ENCODE measurements at places on chromosomes 4 and X.

DNA sequence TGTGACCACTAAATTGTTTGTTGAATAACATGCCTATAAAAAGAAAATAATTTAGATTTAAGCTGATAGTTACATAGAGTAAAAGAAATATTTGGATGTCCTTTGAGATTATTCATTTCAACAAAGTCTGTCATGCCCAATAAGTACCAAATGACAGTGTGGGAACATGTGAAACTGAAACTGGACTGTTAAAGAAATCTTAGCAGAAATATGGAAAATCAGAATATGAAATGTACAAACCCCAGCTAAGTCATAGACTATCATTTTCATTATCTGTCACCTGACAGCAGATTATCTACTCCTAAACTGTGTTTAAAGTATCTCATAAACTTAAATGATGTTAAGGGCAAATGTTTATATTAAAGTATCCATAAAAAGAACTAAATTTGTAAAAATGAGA, 437.8 kb upstream of the FAM241A start:
- no peak for DNase-seq

DNA sequence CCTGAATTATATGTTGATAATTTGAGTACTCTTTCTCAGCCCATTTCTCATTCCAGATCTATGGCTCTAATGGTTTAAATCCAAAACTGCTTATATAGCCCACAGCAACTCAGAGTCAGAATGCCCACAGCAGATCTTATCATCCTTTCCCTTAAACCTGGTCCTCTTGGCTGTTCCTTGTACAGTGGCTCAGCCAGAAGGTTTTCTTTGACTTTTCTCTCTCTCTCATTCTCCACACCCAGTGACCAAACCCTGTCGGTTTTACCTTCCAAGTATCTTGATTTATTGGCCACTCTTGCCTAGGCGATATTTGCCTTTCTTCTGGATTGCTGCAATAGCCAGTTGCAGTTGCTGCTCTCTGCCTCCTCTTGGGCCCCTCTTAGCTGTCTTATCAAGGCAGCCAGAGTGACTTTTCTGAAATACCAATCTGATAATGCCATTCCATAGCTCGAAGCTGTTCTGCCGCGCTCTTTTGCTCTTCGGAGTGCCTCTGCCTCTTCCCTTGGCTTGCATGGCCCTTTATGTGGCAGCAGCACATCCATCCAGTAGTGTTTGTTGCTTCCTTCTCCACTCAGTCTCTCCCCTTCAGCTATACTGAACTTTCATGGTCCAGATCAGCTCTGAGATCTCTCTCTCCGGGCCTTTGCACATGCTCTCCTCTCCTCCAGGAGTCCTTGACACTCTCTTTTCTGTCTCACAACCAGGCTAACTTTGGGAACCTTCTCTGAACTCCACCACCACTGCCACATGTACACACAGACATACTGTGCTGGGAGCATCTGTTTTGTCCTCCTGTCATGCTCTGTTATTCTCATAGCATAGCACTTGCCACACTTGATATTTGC, 11.8 kb downstream of the GAB1 start:
- DNase-seq, result no peak

DNA sequence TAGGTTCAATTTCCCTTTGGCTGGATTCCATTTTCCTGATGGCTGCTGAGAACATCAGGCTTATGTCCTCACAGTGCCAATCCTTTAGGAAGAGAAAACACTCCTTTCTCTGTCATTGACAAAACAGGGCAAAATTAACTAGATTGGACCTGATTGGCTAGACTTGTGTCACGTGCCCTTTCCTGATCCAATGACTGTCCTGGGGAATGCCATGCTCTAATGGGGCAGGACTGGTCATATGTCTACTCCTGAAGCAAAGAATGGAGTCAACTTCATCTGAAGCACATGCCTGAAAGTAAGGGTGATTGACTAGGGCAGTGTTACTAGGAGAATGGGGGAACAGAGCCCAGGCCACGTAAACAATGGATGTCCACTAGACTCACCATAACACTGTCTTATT, 220.4 kb downstream of the KDR start:
- DNase-seq, result no peak

GRCh38 chr4:168269896-168270295, 48.7 kb downstream of the DDX60 start:
- no peak for DNase-seq

DNA sequence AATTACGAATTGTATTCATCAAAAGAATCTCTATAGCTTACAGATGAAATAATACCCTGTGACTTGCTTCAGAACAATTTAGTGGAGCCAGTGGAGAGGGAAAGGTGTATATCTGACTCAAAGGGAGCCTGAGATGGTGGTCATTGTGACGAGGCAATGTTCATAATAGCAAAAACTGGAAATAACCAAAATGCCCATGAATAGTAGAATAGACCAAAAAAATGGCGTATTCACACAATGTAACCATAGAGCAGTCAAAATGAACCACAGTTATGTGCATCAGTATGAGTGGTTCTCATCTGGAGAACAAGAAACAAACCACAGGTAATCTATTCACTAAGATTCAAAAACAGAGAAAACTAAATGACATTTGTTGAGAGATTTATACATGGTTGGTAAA, 125.3 kb upstream of the CLNK start:
- no peak for DNase-seq

- DNase-seq, result no peak
Measured at GRCh38 chrX:12614266-12614665, 176.9 kb upstream of the PRPS2 start.

DNA sequence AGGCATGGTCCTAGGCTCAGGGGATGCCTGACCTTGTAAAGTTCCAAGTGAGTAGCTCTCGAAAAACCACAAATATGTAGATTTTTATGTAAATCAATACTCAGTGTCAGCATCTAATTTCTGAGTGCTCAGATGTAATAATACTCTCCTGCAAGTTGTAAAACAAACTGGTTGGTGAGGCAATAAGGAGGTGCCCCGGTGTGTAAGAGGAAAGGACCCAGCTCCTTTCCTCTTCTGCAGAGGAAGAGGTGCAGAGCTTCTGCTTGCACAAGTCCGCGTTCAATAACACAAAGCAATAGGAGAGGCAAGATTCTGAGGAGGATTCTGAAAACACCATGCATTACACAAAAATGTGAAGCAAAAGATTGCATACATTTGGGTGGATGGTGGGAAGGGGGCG, 43.6 kb upstream of the ENPP6 start:
- no peak for DNase-seq

DNA sequence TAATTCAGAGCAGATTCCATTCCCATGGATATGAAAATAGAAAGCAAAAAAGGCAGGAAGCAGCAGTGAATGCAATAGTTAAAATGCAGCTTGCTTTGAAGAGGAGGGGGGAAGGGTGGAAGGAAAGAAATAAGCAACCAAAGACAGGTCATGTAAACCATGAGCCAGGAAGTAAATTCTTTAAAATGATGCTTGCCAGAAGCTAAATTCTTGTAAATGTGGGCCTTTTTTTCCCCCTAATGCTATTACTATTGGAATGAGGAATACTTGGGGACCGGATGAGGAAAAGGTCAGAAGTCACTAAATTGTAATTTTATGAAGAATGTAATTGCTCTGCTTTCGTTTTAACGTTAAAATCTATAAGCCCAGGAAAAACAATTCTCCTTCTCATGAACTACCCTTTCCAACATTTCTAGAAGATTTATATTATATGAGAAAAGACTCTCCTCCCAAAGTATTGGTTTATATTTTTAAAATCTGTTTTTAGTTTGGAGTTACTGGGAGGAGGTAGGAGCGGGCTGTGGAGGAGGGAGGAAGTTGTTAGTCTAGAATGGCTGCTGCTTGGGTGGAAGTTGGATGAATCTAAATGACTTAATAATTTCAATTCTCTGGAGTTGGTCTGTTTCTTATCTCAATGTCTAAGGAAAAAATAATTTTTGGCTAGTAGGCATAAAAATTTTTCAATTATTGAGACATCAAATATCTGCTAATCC, 77.6 kb upstream of the PCDH18 start:
- peak; percentile 83 for DNase-seq

- DNase-seq, result peak; percentile 16
Measured at GRCh38 chr4:792626-793092, 33.3 kb downstream of the CPLX1 start.

- DNase-seq, result no peak
Measured at GRCh38 chrX:101605728-101606127, 12.1 kb downstream of the ARMCX6 start.

GRCh38 chr4:143558823-143559756, 45.6 kb downstream of the SMARCA5 start:
- no peak for DNase-seq

DNA sequence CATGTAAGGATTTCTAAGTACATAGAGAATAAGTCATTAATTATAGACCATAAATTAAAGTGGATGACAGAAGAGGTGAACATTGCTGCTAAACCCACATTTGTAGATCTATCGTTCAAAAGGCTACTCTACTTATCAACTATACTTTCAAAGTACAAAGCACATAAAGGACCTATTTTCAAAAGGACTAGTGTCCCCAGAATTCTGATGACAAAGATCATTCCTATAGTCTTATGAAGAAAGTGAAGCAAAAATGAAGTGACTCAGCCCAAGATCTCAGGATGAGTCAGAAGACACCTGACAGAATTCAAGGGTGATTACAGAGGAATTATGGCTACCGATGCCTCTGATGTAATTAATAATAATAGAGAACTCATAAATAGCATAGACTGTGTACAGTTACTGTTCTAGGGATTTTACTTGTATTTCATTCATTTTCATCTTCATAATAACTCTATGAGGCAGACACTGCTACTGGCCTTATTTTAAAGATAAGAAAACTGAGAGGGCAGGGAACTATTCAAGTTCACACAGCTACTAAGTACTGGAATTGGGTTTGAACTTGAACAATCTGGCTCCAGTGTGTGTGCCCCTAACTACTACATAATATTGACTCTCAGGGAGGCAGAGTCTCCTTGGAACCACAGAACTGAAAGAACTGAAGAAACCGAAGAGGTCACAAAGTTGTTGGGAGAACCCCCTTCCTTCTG, 17.1 kb downstream of the USP46 start:
- no peak for DNase-seq

GRCh38 chr4:79232540-79232939, 93.3 kb downstream of the NAA11 start:
- DNase-seq, result no peak

DNA sequence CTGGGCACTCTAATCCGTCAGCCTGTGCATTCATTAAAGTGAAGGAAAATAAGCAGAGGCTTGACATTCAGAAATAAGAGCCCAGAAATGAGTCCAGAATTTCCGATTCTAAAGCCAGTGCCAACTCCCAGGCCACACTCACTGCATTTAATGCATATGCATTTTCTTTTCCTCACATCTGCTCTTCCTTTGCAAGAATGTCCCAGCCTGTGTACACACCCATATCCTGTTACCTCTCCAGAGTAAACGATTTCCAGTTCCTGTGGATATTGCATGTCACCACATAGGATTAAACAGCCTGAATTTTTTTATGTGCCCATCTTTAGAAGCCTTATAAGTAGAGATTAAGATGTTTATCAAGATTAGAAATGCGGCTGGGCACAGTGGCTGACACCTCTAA, 27.5 kb downstream of the ARX start:
- no peak for DNase-seq

DNA sequence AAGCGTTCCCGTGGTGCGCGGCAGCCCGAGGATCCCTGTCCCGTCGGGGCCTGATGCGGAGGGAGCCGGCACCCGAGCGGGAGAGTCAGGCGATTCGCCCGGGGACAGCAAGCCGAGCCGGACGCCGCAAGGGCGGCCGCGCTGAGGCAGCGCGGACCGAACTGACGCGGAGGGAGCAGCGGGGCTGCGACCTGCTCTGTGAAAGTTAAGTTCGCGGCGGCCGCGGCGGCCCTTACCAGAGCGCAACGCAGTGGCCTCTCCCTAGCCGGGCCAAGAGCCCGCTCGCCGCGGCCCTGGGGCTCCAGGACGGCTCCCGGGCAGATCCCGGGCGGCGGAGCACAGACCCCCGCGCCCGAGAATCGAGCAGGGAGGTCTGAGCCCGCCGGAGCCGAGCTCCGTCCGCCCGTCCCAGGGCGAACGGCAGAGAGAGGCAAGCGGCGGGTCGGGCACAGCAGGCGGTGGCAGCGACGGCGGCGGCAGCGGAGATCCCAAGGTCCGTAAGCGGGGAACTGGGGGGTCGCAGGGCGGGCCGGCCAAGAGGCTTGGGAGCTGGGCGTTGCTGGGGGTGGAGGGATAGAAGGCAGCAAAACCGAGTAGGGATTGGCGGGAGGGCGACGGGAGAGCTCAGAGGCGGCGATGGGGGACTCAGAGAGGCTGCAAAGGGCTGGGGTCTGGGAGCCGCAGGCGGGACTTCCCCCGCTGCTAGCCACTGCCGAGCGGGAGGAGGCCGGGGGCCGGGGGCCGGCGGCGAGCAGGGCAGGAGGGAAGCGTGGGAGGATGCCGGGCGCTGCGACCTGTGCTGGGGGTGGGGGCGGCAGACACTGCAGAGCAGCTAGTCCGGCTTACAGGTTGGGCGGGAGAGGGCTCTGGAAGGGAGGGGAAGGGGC, 1.0 kb downstream of the GPR50 start:
- DNase-seq, result no peak

GRCh38 chrX:77298790-77299189, 148.4 kb upstream of the FGF16 start:
- DNase-seq, result no peak

GRCh38 chr4:73772363-73772762, 32.0 kb downstream of the CXCL8 start:
- no peak for DNase-seq

GRCh38 chrX:150765237-150765636, 72.0 kb downstream of the MTMR1 start:
- DNase-seq, result no peak

DNA sequence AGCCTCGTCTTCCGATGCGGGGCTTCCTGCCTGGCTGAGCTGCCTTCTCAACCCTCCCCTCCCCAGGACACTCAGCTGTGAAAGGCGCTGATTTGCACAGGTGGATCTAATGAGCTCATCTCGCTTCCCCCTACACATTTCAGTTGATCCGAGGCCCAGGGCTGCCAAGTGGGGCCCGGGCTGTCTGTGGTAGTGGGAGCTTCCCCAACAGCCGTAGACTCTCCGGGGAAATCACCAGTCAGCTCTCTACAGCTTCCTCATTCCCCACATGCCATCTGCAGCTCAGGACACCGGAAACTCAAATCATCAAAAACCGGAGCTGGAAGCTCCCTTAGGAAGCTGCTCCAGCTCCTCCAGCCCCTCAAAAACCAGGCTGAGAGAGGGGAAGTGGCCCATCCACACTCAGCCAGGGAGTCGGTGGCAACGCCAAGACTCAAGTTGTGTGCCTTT, 56.2 kb downstream of the SMIM20 start:
- DNase-seq, result no peak

DNA sequence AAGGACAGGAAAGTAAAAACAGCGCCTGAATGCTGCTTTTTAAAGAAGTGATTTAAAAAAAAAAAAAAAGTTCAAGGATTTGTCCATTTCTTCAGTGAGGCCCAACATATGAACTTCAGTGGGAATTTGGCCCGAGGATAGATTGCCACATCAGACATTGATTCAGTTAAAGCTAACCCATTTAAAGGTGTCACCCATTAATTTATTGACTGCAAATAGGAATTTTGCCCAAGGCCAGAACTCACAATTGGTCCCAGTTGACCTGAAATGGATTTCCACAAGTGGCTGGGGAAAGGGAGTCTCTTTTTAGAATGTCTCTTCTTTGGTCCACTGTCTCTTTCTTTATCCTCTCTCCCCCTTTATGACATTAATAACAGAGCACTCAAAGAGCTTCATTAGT, 86.5 kb upstream of the RPL34 start:
- no peak for DNase-seq
